ENCODE measurements at places on chromosomes 13 and 19.

DNA sequence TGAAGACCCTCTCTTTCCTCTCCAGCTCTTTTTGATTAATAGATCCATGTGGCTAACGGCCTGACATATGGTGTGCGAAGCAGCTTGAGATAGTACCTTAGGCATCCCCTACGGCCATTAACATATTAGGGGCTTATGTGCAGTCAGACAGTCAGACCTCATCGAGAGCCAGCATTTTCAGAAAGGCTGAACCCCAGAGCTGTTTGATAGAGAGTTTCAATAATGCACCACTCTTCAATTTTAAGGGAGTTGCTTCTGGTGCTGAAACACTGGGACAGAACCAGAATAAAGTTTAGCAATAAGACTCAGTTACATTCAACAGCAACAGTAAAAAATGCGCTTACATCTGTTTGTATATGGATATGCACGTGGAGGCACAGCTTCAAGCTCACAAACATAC, 10.8 kb downstream of the POU4F1 start:
- no peak for DNase-seq

DNA sequence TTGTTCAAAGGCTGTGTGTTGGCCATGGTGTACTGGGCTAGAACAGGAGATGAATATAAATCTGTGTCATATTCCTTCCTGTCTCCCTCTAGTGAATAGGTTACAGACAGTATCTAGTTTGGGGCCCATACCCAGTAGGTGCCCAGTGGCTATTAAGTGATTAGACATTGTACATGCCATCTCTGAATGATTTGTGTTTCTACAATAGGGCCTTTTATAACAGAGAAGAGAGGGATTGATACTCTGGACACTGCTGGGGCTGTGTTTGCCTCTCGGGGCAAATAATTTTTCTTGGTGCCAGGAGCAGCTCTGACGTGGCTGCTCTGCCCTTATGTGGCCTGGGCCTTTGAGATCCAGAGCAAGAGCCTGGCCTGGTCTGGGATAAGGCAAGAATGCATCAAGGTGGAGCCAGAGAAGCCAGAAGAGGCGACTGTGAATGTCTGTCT, 403.1 kb downstream of the SPRY2 start:
- no peak for DNase-seq

- DNase-seq = no peak
Observed at GRCh38 chr13:106449096-106449495, 86.4 kb downstream of the EFNB2 start.

DNA sequence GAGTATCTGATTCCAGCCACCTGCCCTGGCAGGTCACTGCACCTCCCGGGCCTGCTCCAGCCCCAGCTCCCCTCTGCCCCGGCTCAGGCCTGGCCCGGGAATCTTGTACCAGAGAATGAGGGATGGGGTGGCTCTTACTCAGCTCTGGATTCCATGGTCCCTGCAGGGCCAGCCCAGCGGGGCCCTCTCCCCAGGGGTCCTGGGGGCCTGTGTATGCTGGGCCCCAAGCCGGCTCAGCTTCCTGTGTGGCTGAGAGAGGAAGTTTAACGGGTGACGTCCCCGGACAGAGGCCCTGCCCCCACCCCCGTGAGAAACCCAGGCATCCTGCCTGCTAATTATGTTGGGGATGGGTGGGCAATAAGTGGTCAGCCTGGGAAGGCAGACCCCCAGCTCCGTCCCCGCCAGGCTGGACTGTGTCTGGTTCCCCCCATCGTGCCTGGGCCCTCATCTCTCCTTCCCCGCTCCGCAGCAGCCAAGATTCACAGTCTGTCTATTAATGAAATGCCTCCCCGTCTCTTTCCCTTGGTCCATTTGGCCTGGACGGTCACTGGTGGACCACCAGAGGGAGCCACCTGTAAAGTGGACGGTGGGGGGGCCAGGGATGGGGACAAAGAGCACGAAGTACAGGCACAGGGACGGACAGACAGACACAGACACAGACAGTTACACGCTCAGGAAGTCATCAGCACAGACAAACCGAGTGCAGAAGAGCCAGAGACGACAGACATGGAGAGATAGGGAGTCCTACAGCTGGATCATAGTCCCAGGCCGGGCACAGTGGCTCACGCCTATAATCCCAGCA, at the start of gene DENND1C:
TSS of gene DENND1C (minus strand) at position 247 of the 802 bp plus-strand sequence. CDS start at position 155, 92 bp downstream.
- DNase-seq = no peak

GRCh38 chr19:17985037-17985818, 18.3 kb downstream of the KCNN1 start:
- no peak for DNase-seq

DNA sequence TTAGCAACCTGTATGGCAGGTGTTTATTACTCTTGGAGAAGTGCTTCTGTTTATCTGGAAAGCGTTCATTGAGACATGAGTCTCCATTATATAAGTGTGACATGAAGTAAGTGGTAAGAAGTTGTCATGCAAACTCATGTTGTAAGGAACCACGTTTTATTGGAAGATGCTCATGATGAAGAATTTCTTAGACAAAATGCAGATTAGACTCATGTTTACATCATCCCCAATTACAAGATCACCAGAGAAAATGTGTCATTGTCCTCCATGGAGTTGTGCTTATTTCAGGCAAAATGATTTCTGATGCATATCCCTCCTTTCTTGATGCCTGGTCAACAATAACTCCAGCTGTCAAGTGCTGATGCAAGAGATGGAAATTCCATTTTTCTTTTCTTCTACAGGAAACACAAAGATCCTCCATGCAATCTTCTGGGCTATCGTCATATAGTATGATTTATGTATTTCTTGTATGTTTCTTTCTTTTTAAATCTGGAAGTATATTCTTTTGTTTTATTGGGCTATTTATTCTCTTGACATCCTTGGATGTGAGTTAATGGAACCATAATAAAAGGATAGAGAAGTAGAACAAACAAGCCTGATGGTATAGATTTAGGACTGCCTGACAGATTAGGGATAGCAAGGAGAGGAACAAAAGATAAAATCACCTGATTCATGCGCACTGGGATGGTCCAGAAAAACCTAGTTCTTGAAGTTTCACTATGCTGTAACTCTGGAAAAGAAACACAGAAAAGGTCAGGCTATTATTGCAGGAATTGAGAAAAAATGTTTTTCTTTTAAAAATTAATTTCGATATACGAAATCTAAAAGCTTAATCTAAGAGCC, 50.7 kb upstream of the DIAPH3 start:
- no peak for DNase-seq

DNA sequence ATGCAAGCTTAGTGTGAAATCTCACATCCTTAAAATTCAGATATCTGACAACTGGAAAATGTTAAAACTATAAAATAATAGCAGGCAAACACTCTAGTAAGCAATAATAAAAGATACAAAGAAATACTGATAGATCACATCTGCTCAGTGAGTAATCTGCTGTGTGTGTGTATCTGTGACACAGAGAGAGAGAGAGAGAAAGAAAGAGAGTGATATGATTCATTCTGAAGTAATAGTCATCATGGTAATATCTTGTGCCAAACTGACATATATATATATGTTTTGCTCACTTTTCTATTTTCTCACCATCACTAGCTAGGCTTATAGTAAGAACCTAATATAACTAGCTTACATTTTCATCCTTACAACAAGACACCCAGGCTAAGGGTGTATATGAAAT, 288.0 kb upstream of the SLITRK6 start:
- DNase-seq = no peak

DNA sequence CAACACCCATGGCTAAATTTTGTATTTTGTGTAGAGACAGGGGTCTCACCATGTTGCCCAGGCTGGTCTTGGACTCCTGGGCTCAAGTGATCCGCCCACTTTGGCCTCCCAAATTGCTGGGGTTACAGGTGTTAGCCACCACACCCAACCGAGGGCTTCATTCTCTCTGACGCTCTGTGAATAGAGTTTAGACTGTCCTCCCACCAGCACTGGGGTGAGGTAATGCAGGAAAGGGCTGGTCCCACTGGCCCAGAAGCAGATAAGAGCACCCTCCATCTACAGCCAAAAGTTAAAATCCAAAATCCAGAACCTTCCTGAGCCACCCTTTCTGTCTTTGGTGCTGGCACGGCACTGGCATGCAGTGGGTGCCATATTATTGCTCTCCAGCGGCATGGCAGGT, 31.8 kb upstream of the HOMER3 start:
- DNase-seq = no peak

Data from D721Med (cell line).